HS-27A (cell line): ENCODE measurements at places on chromosomes 13 and 19.

GRCh38 chr19:32289566-32290210 is 55.7 kb upstream of the ZNF507 start:
- no peak for DNase-seq

DNA sequence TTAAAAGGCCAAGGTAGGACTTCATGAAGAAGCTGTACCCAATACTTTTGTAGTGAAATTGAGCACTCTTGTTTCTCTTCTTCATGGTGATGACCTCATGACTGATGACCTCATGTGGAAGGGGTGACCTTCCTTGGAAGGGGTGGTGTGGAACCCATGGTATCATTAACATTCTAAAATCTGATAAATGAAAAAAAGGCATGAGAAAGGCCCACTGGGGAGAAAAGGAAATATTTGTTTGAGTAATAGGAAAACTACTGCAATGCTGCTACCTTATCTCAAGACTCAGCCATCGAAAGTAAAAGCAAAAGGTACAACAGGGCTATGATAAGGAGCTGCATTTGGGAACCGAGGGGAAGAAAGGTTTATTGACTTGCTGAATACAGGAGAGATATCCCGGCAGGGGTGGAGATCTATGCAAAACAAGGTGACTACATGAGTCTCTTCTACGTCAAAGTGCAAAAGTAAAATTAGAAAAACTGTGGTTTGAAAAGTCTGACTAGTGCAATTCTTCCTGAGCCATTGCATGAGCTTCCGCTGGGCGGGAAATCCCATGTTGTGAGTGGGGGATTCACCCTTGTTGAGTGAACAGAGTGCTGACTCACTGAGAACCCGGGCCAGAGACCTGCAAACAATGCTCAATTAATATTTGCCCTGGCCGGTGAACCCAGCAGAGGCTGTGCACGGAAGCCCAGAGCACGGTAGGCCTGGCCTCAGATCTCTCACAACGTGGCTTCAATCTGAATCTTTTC is 138.9 kb upstream of the RFC3 start:
- no peak for DNase-seq

DNA sequence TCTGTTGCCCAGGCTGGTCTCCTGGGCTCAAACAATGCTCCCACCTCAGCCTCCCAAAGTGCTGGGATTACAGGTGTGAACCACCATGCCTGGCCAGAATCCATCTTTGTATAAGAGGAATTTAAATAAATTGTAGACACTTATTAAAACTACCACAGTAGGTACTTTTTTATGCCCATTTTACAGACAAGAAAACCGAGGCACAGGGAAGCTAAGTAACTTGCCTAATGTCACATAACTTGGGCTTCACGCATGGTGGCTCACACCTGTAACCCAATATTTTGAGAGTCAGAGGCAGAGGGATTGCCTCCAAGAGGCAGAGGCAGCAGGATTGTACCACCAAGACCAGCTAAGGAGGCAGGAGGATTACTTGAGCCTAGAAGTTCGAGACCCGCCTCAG is 22.7 kb upstream of the CALM3 start:
- DNase-seq: no peak

DNA sequence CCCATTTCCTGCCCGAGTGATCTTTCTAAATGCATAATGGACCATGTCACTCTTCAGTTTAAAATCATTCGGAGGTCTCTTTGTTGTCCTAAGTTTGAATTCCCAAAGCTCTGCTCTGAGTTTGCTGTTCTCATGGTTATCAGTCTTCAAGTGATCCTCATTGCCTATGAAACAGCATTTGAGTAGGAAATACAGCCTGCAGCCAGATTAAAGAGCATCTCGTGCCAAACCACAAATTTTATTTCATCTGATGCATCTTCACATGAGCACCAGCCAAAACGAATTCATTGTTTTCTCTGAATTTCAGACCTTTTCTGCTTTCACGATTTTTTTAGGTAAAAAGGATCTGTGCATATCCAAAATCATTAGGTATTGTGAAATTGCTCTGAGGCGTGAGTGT is 299.6 kb downstream of the TDRD3 start:
- DNase-seq: no peak

- DNase-seq: no peak
These were observed at the start of gene STRN4 for GRCh38 chr19:46746281-46747057. TSS of gene STRN4 (minus strand) at chr19:46746450. CDS start at chr19:46746430, 20 bp downstream.

- DNase-seq: peak; percentile 79
These were observed 66.6 kb downstream of the KCNRG start for GRCh38 chr13:50081679-50082425.

- DNase-seq: no peak
These were observed 32.6 kb upstream of the MEDAG start for GRCh38 chr13:30873499-30873898.

- peak; percentile 62 for DNase-seq
These were observed 96.2 kb downstream of the INSR start for GRCh38 chr19:7197760-7198696.

GRCh38 chr13:33761740-33762139 is 56.2 kb upstream of the RFC3 start:
- no peak for DNase-seq

DNA sequence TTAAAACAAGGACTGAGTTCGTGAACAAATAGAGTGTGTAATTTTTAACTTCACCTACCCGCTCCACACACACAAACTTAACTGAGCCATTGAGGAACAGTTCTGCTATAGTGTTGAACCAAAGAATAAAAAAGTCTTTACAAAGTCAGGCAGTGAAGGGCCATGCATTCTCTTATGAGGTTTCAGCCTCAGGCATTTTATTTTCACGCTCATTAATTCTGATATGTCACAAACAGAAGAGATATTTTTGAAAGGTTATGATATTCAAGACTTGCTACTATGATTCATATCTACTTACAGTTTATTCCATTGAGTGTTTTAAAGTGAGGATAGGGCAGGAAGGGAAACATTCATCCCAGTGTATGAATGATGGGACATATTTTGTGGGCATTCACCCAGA is 282.2 kb downstream of the SLITRK5 start:
- DNase-seq: no peak
